Endothelial cell of coronary artery (primary cell): ENCODE measurements at places on chromosomes 13 and 19. TPM values are rescaled to one million over a fixed set of nuclear protein-coding genes. Genes with fewer than 3 reads are reported as not detected.

DHDH gene
- 0.18 TPM in 1 of 2 replicates, not detected in the other for total RNA-seq

KIR3DL1 gene
- total RNA-seq, result not detected in 2 replicates

CCDC8 gene
- 0.45 and 3.2 TPM in 2 replicates for total RNA-seq

CCDC70 gene
- not detected in 2 replicates for total RNA-seq

ATP12A gene
- total RNA-seq, result not detected in 2 replicates

FXYD1 gene
- total RNA-seq, result not detected in 2 replicates

CKAP2 gene
- 17.5 and 26.0 TPM in 2 replicates for total RNA-seq

ATP7B gene
- 5.6 and 10.1 TPM in 2 replicates for total RNA-seq

SIGLEC10 gene
- total RNA-seq, result not detected in 2 replicates

GPC6 gene
- under 0.01 and 0.94 TPM in 2 replicates for total RNA-seq

CBLC gene
- not detected in 2 replicates for total RNA-seq

AP3D1 gene
- 93.7 and 101 TPM in 2 replicates for total RNA-seq

GJA3 gene
- under 0.01 and 0.28 TPM in 2 replicates for total RNA-seq

GSX1 gene
- total RNA-seq, result not detected in 2 replicates

SPART gene
- total RNA-seq, result 77.8 and 96.2 TPM in 2 replicates

NUCB1 gene
- 112 and 148 TPM in 2 replicates for total RNA-seq

AMER2 gene
- not detected in 2 replicates for total RNA-seq

ENOX1 gene
- total RNA-seq, result 1.3 and 1.4 TPM in 2 replicates

PRODH2 gene
- total RNA-seq, result not detected in 2 replicates

PRTN3 gene
- total RNA-seq, result not detected in 2 replicates

PLPPR3 gene
- 0.19 and 0.36 TPM in 2 replicates for total RNA-seq

ZNF430 gene
- 4.0 and 6.0 TPM in 2 replicates for total RNA-seq
